Fibroblast of mammary gland (primary cell): ENCODE measurements at places on chromosomes 16 and 17.

DNA sequence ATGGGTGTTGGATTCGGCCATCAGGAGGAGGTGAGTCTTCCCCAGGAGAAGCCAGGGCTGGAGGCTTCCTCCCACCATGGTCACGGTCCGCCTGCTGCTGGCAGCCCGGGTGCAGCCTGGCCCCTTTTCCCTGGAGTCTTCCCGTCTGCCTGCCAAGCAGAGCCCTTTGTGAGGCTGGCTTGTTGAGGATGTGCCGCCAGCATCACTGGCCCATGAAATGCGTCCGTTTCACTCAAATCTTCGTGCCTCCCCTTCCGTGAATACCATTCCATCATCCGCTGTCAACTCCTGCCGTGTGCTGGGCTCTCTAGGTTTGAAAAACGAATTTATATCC, 9.6 kb downstream of the VPS4A start:
- no peak for DNase-seq

- DNase-seq: no peak
These were observed 11.5 kb downstream of the MPRIP start for GRCh38 chr17:17053446-17054379.

DNA sequence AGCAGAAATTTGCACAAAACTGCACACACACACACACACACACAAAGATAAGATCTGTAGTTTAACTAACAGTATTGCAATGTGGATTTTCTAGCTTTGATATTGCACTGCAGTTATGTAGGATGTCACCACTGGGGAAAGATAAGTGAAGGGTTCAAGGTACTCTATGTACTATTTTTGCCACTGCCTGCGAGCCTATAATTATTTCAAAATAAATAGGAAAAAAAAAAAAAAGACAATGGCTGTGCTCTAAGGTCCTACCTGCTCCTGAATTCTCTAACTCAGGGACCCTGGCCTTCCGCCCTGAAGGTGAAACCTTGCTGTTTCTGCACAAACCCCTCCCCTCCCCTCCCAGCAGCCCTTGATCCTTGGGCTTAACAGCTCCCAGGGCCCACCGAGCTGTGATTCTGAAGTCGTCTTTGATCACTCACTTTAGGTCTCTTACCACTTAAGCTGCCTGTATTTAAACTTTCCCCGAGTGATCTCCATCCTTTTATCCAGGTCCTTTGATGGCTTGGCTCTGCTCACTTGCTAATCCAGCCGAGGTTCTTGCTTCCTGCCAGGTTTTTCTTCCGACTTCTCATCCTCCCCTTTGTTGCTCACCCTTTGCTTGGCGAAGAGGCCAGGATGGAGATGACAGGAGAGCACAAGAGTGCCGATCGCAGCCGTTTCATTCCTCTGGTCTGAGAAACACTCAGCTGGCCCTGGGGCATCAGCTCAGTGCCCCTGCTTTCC, 37.7 kb downstream of the TMEM114 start:
- DNase-seq: no peak

GRCh38 chr17:28342313-28342712, 6.8 kb downstream of the TNFAIP1 start:
- DNase-seq: no peak

DNA sequence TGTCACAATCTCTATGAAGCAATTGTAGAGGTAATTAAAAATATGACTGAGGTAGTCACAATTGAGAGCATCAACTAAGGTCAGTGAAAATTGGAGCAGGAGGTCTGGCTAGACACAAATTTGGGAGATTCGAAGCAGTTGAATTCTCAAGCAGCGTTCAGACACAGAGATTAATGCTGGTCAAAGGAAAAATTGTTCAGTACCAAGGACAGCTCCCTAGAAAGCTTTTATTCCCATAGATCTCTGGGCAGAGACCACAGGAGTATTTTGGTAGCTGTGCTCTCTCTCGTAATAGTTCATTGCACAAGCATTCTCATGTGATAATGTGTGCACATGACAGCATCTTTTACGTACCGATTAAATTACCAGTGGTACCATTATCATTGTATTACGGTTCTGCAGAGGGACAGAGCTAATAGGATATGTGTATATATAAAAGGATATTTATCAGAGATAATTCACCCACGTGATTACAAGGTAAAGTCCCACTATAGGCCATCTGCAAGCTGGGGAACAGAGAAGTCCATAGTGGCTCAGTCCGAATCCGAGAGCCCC, 387.5 kb upstream of the HSBP1 start:
- DNase-seq: peak; percentile 25

GRCh38 chr17:77425791-77426641, 285.2 kb downstream of the SEC14L1 start:
- peak; percentile 92 for DNase-seq

GRCh38 chr17:50769884-50770283, 2.6 kb upstream of the ANKRD40CL start:
- no peak for DNase-seq

- DNase-seq: no peak
These were observed 532.8 kb downstream of the XYLT1 start for GRCh38 chr16:16938009-16938408.

DNA sequence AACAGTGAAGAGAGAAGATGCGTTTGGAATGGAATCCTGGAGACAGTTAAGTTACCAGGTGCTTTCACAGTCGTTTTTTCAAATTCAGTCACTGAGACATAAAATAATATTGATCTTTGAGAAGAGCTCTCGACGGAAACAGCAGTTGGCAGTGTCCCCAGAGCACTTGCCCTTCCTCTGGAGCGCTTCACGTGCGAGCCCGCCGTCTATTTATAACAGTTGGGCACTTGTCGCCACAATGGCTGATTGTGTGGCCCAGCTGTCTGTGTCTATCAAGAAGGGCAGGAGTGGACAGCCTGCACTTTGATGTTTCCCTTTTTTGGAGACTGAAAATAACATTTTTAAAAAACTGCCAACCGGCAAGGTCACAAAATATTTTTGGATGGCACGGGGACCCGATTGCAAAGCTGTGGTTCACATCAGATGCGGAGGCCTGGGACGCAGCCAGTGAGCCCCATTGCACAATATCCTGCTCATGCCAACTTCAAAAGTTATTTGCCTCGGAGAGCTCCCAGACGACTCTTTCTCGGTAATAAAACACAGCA, 62.9 kb downstream of the ADCY9 start:
- peak; percentile 52 for DNase-seq

DNA sequence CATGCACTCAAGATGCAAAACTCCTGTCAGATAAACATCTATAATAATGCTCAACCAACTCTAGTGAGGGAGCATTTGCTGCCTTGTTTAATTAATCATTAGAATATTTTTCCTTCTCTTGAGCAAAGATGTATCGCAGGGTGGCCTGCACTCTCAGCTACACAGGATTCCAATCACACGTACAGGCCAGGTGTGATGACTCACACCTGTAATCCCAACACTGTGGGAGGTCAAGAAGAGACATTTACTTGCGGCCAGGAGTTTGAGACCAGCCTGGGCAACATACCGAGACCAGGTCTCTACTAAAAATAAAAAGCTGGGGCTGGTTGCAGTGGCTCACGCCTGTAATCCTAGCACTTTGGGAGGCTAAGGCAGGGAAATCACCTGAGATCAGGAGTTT, 49.1 kb downstream of the ARHGAP17 start:
- no peak for DNase-seq
